ENCODE measurements at places on chromosomes 6 and 20. TPM values are rescaled to one million over a fixed set of nuclear protein-coding genes. Genes with fewer than 3 reads are reported as not detected.

GRCh38 chr6:122109075-122109474 is 290.4 kb upstream of the HSF2 start:
- no peak for DNase-seq

- DNase-seq, result no peak
Observed at GRCh38 chr6:109720311-109720710, 29.2 kb downstream of the FIG4 start.

The TCF21 gene
- 5.3 TPM for total RNA-seq

The PPIL6 gene
- 3.9 TPM for total RNA-seq

GRCh38 chr20:37236462-37236861 is 25.2 kb downstream of the GHRH start:
- peak; percentile 61 for DNase-seq

GRCh38 chr6:107714104-107714503 is 110.0 kb downstream of the SCML4 start:
- DNase-seq, result no peak

DNA sequence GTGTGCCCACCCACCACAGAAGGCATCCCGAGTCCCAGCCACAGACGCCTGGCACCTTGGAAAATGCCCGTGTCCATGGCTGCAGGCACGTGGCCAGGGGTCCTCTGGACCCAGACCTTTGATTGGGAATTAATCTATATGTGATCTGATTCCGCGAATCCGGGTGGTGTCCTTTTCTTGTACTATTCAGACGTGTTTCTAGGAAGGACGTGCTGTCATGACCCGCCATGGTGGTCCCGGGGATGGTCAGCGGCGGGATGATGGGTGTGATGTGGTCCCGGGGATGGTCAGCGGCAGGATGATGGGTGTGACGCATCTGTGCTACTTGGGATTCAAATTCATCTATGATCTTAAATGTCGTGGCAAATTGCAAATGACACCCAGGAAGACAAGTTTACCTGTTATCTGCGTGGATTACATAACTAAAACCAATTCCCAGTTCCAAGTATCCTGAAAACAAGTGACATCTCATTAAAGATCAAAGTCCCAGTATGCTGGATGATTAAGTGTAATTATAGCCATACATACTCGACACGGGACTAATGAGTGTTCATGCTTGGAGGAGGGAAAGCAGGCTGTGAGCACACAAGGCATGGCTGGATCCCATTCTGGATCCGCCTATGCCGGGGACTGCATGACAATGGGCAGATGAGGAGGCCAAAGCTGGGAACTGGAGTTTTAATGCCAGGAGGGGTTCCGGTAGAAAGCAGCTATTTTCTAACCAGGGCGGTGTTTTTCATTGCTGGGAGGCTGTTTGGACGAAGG is 256.5 kb downstream of the TAF4 start:
- no peak for DNase-seq

DNA sequence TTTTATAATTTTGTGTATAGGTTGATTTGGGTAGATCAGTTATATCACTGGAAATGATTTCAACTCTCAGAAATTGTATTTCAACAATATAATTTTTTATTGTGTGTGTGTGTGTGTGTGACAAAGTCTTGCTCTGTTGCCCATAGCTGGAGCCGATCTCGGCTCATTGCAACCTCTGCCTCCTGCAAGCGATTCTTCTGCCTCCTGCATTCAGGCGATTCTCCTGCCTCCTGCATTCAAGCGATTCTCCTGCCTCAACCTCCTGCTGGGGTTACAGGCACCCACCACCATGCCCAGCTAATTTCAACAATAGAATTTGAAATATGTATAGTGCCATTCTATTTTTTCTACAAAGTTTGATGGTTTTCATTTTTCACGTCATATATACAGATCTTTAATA is 24.1 kb downstream of the AFDN start:
- no peak for DNase-seq

DNA sequence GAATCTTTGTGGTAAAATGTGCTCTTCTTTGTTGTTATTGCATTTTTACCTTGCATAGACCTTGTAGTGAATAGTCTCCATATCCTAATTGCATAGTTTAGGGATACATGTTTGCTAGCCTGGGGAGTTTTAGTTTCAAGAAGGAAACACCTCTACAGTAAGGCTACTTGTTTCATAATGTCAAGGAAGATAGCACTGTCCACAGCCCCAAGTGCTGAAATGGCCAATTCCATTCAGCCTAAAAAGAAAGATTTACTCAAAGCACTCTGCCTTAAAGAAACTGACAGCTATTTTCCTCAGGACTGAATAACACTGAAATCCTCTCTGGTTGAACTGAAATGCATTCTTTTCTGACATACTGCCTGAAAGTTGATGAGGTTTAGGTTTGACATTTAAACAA is 2.6 kb downstream of the HCRTR2 start:
- DNase-seq, result no peak

Data from left ventricle myocardium inferior (tissue), 1 donor.